ENCODE measurements at places on chromosomes 3 and 15. TPM values are rescaled to one million over a fixed set of nuclear protein-coding genes. Genes with fewer than 3 reads are reported as not detected.

The HTR3E gene
- total RNA-seq, result not detected

The TRPM1 gene
- total RNA-seq, result not detected

The RNU6-1 gene
- total RNA-seq, result not detected

The GNB5 gene
- total RNA-seq, result 43.2 TPM

The CLDN16 gene
- not detected for total RNA-seq

- DNase-seq, result no peak
These were observed 52.0 kb downstream of the CD200R1L start for GRCh38 chr3:112794622-112795172.

GRCh38 chr3:167469381-167469780 lies 4.5 kb downstream of the SERPINI2 start:
- DNase-seq, result no peak

- DNase-seq, result no peak
These were observed 101.2 kb upstream of the MEX3B start for GRCh38 chr15:82146990-82147461.

DNA sequence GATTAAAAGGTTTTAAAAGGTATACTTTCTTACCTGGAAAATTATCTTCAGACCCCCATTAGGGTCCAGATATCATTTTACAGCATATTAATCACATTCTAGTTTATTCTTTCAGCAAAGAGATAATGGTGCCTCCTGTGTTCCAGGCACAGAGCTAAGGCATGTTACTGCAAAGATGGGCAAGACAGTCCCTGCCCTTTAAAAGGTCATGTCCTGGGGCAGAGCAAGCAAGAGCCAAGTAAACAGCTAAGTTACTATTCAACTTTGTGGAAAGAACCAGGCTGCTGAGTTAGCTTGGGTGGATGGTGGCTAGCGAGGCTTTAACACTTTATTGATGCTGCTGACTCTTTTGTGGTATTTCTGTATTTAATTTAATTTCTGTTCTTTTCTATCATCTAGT lies 75.0 kb downstream of the LRRC28 start:
- no peak for DNase-seq

- no peak for DNase-seq
These were observed 243.2 kb upstream of the NR2F2 start for GRCh38 chr15:96087180-96087884.
